NCI-H2081 (cell line): ENCODE measurements at places on chromosomes 6 and 20.

- DNase-seq = no peak
Measured at GRCh38 chr20:25085756-25086495, 4.0 kb upstream of the VSX1 start.

GRCh38 chr6:136409597-136409996 is 120.0 kb upstream of the BCLAF1 start:
- no peak for DNase-seq

GRCh38 chr6:100257793-100258395 is 206.8 kb downstream of the SIM1 start:
- DNase-seq = peak; percentile 0

DNA sequence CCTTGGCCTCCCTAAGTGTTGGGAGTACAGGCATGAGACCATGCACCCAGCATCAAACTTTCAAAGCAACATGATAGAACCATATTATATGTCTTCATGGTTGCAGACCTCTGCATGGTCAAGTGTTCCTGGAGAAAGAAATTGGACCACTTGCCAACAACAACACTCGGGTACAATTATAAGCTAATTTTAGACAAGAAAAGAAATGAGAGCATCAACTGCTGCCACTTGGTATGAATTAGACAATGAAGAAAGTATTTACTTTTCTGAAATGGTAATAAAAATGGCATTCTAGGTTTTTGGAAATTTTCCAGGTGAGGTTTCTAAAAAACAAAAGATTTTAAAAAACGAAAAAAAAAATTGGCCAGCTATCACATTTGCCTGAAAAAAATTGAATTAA is 7.7 kb upstream of the PM20D2 start:
- no peak for DNase-seq

- DNase-seq = no peak
Measured at GRCh38 chr20:37934634-37935375, 31.9 kb downstream of the VSTM2L start.

- DNase-seq = peak; percentile 19
Measured at GRCh38 chr6:106334646-106335448, 9.3 kb upstream of the ATG5 start.

DNA sequence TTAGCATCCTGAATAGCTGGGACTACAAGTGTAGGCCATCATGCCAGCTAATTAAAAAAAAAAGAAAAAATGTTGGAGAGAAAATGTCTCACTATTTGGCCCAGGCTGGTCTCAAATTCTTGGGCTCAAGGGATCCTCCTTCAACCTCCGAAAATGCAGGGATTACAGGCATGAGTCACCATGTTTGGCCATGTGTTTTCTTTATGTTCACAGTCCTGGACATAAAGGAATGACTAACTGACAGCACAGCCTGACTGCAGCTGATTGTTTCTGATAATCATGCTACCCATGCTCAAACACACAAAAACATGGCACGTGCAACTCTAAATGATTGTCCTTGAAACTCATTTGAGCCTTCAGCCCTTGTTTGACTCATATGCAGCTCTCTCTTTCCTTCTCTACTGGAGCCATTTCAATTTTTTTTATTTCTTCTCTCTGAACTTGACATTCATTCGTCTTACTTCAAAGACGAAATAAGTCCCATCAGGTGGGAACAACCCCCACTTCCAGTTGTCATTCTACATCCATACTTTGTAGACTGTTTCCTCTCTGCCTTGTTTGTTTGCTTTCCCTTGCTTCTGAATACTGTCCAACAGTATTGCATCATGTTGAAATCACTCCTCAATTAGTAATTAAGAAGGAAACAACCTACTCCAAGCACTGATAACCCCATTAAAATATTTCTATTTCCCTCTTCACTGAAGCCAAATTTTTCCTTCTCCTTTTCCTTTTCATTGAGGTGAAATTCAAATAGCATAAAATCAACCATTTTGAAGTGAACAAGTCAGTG is 413.0 kb downstream of the BMP2 start:
- no peak for DNase-seq

DNA sequence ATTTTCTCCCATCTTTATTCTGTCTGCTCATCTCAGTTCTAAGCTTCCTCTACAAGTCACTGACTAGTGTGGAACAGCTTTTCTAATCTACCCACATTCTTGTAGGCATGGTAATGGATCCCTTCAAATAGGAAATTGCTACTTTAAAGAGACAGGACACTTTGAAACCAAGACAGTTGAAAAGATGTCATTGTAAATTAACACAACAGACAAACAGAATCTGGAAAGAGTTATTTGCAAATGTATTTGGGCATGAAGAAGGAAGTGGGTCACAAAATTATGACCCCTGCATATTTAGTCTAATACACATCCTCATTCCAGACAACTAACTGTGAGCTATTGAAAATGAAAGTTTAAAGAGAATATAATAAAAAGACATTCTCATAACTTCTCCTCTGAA is 298.2 kb upstream of the MARCKS start:
- DNase-seq = no peak

DNA sequence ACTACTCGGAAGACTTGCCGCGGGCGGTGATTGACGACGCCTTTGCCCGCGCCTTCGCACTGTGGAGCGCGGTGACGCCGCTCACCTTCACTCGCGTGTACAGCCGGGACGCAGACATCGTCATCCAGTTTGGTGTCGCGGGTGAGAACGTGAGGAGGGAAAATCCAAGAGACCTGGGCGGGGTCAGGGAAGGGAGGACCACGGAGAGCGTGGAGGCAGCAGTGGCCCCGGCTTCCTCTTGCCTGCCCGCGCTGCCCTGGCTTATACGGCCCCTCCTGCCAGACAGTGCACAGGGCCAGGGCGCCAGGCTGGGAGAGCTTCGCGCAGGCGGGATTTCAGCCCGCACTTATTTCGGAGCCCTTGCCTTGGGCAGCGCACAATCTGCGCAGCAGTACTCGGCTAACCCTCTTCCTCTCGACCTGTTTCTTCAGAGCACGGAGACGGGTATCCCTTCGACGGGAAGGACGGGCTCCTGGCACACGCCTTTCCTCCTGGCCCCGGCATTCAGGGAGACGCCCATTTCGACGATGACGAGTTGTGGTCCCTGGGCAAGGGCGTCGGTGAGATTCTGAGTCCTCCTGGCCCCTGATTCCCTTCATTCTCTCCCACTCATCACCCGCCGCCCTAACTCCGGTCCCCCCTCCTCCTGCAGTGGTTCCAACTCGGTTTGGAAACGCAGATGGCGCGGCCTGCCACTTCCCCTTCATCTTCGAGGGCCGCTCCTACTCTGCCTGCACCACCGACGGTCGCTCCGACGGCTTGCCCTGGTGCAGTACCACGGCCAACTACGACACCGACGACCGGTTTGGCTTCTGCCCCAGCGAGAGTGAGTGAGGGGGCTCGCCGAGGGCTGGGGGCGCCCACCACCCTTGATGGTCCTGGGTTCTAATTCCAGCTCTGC is 2.0 kb downstream of the MMP9 start:
- no peak for DNase-seq

DNA sequence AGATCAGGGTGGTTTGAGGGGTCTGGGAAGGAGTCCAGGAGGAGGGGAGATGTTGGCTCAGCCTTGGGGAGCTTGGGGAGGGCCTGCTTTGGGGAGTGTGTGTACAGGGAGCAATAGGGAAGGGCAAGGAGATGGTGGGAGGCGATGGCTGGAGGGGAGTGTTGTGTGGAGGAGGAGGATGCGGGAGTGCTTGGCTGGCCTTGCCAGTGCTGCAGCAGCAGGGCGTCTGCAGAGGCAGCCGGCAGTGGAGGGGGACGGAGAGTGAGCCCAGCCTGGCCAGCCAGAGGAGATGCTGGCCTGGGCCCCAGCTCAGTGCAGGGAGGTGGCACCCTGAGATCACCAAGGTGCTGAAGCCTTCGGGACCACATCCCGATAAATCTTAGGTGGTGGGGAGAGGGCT is 3.9 kb downstream of the IP6K3 start:
- DNase-seq = no peak

GRCh38 chr6:142764311-142764710 is 180.7 kb downstream of the HIVEP2 start:
- DNase-seq = no peak

DNA sequence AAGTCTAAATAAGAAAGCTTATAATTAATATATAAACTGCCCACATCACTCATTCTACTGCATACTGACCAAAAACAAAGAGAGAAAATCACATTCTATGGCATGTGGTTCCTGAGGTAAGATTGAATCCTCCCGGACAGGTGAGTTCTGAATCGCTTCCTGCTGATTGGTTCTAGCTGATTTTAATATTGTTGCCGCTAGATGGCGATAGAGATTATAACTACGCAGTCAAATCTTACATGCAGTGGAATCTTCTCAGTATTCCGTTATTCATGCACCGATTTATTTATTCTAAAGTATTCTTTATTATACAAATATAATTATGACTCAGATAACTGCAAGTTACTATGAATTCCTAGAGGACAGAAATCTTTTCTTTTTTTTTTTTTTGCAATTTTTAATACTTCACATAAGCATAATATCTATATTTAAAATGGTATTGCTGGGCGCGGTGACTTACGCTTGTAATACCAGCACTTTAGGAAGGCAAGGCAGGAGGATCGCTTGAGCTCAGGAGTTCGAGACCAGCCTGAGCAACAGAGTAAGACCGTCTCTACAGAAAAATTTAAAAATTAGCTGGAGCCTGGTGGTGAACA is 24.2 kb upstream of the TMX4 start:
- DNase-seq = peak; percentile 73

DNA sequence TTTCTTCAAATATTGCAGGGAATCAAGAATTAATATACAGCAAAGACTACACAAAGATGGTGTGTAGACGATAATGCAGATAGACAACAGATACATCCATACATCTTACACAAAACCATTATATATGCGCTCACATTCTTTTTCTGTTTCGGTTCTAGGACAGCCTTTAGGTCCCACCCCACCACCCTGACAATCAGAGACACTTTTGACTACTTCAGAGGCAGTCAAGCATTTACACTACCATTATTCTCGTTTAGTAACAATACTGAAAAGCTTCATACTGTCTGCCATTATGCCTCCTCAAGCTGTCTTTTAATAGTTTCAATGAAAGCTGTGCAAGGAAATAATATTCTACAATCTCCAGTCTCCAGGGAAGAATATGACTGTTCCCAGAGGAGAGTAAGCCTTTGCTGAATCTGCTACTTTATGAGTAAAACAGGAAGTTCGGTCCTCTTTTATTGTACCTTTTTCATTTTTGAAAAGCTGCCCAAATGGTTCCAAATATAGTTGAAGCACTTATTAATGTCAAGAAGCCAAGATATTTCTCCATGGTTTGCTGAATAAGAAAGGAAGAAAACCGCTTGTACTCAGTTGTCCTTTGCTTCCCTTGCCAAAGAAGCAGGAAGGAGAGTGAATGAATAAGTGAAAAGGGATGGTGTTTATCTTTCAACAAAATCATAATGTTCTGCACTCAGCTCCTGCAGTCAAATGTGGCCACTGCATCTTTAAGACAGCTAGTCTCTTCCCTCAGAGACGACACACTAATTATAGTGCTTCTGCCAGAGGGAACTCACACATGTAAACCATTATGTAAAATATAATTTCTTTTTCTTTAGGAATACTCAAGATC is 468.3 kb downstream of the CDC5L start:
- DNase-seq = no peak

- no peak for DNase-seq
Measured at GRCh38 chr6:11798538-11798937, 19.9 kb upstream of the ADTRP start.

- DNase-seq = peak; percentile 12
Measured at GRCh38 chr6:38997128-38997761, 51.3 kb upstream of the GLP1R start.
